ENCODE measurements at places on chromosomes 7 and 10. TPM values are rescaled to one million over a fixed set of nuclear protein-coding genes. Genes with fewer than 3 reads are reported as not detected.
A peak's percentile ranks its signal among the peaks of the same experiment; 100 is the strongest.

- DNase-seq: peak; percentile 54
- peak overlapping the region; percentile 82 for H3K27ac ChIP-seq
- no peaks in the 10 kb centered on the region for H3K36me3 ChIP-seq
- H3K4me3 ChIP-seq: no peak overlapping the region
- H3K27me3 ChIP-seq: no peaks in the 10 kb centered on the region
- H3K4me1 ChIP-seq: peaks cover 73% of the 10 kb centered on the region
Measured at GRCh38 chr7:123641901-123642300, 13.8 kb upstream of the LMOD2 start.

DNA sequence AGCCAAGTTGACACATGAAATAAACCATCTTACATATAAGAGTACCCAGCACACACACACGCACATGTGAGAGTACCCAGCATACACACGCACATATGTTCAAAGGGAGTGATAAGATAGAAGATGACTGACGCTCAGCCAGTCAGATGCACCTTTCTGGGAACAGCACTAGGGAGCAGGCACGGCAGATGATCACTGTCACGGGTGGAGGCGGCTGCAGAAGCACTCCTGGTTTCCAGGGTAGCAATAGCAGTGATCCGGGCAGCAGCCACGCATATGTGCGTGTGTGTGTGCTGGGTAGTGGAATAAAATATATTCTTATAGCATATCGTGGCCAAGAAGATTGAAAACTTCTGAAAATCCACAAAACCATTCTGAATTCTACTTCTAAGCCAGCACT is 85.8 kb upstream of the NAMPT start:
- no peak overlapping the region for H3K27ac ChIP-seq
- H3K4me3 ChIP-seq: no peak overlapping the region
- no peaks in the 10 kb centered on the region for H3K36me3 ChIP-seq
- DNase-seq: no peak

- no peaks in the 10 kb centered on the region for H3K36me3 ChIP-seq
- H3K27ac ChIP-seq: no peak overlapping the region
- H3K27me3 ChIP-seq: no peaks in the 10 kb centered on the region
- H3K4me1 ChIP-seq: no peaks in the 10 kb centered on the region
Measured at GRCh38 chr7:98669329-98670000, 52.4 kb downstream of the NPTX2 start.

DNA sequence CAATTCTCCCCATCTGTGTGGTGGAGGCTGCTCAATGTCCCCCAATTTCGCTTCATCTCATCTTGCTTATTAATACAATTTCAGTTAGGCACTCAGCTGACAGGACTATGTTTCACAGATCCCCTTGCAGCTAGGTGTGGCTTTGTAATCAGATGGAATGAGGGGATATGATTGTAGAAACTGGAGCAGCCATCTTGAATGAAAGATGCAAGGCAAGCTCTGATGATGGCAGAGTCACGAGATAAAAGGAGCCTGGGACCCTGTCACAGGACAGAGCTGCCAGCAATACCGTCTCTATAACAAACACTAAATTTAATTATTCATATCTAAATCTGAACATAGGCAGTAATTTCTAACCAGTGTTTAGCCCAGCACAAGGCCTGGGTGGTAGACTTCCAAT is 991 bp upstream of the DLD start:
- no peak for DNase-seq
- H3K4me3 ChIP-seq: peak overlapping the region; percentile 85
- H3K4me1 ChIP-seq: peaks cover 36% of the 10 kb centered on the region

- no peaks in the 10 kb centered on the region for H3K27me3 ChIP-seq
- no peak overlapping the region for H3K27ac ChIP-seq
- no peaks in the 10 kb centered on the region for H3K36me3 ChIP-seq
- no peak overlapping the region for H3K4me3 ChIP-seq
- DNase-seq: no peak
Measured at GRCh38 chr7:131346885-131347592, 19.4 kb downstream of the MKLN1 start.

DNA sequence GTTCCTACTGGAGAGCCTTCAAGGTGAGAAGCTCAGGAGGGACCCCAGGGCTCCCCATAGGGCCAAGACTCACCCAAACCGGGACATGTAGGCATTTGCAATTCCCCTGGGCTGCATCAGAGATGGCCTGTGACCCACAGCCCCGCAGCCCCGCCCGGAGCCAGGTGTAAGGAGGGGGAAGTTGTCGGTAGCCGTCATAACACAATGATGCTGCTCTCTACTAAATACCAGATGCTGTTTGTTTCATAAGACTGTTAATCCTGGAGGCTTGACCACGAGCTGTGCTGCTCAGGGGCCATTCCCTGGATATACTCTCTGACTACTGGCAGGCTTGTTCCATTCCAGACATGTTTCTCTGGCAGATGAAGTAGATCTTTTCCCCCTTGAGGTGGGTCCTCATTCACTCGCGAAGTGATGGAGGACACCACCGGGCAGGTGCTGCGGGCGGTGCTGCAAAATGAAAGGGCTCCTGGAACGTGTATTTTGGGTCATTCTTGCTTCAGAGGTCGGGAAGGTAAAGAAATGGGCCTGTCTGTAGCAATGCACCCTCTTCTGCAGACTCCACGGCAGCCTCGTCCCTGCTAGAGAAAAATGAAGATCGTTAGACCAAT is 61.1 kb downstream of the MKI67 start:
- no peaks in the 10 kb centered on the region for H3K27me3 ChIP-seq
- no peaks in the 10 kb centered on the region for H3K4me1 ChIP-seq
- DNase-seq: no peak
- H3K36me3 ChIP-seq: no peaks in the 10 kb centered on the region
- H3K27ac ChIP-seq: peak overlapping the region; percentile 68

DNA sequence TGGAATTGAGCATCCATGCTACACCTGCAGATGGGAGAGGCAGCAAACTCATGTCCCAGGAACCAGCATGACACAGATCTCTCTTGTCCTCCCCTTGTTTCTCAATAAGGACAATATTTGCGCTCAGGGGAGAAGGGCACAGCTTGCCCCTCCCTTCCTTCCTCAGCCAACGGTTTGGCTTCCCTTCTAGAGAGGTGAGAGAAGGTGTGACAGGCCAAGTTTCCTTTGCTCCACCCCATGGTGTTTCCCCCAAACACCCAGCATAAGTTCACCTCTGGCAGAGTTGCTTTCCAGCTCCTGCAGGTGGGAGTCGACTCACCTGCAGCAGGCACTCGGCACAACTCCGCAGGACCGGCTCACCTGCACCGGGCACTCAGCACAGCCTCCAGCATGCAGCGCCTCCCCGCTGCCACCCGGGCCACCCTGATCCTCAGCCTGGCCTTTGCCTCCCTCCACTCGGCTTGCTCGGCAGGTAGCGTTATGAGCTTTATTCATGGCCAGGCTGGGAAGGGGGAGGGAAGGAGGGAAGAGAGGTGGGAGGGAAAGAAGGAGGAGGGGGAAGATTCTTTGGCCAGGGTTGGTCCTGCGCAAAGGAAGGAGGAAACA is at the start of the genes ATP6V0A4 and TMEM213:
TSS of gene ATP6V0A4 (minus strand) at position 482 of the 606 bp plus-strand sequence. CDS start 26,949 bp downstream, outside the sequence.
TSS of gene TMEM213 (plus strand) at position 280 of the 606 bp plus-strand sequence. CDS start at position 391, 111 bp downstream.
- no peaks in the 10 kb centered on the region for H3K36me3 ChIP-seq
- H3K27ac ChIP-seq: no peak within 1 kb of the TSS
- DNase-seq: no peak
- no peaks in the 10 kb centered on the region for H3K27me3 ChIP-seq
- H3K4me1 ChIP-seq: no peaks in the 10 kb centered on the region

AMZ1 gene
- not detected for total RNA-seq

LDB3 gene
- total RNA-seq: 174 TPM

MRC1 gene
- 13.6 TPM for total RNA-seq

CFAP69 gene
- 0.62 TPM for total RNA-seq

GRIFIN gene
- total RNA-seq: not detected

All from gastrocnemius medialis (tissue), 4 donors.